Omental fat pad (tissue), 4 donors: ENCODE measurements at places on chromosomes 4 and X.

GRCh38 chrX:2483398-2484060 is 17.2 kb downstream of the DHRSX start:
- no peak for DNase-seq

DNA sequence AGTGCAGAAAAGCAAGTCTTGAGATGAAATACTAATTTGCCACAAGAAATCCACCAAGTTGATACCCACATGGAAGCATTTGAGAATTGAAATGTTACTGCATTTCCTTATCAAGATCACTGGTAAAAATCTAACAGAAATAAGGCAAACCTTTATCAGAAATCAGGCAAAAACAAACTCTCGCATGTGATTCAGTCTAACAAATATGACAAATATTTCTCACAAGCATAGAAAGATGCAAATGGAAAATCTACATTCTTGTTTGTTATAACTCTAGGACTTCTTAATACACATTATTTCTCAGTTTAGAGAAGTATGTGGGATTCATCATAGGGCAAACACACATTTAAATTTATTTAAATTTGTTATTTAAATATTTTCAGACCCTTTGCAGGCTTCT is 52.9 kb downstream of the TXK start:
- DNase-seq = no peak

DNA sequence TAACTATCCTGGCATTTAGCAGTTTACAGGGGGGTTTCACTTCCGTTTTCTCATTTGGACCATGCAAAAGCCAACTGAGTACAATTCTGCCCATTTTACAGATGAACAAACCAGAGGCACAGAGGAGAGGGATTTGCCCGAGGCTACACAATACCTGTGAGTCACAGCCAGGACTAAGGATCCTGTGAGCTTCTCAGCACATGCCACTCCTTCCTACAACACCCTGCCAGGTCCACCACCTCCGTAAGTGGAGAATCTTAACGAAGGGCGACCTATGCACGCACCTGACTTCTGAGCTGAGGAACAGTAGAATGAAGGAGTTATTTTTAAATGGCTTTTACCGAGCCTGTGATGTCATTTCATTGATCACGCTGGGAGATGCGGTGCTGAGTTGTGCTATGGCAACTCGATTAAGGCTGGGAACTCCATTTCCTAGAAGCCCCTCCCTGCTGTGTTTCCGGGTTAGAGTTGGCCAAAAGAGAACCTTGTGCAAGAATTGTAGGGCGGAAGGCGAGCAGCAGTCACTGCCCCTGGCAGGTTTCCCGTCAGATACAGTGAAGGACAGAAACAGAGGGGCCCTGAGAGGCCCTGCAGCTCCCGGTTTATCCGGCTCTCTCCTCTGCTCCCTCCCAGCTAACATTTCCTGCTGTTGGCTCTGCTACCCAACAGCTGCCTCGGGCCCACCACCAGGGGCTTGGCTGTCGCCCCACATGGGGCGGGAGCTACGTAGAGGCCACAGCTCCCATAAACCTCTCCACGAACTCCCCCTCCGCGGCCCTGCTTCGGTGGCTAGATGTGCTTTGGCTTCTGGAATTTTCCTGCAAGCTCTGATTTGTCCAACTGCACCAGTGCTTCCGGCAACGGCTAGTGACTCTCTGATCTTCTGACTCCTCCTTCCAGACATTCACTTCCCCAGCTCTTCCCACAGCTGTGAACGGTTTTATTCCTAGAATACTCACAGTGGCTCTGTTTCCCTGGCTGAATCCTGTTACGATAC is 75.1 kb upstream of the USP9X start:
- DNase-seq = peak; percentile 33

- DNase-seq = no peak
These were observed 74.5 kb upstream of the PLS3 start for GRCh38 chrX:115486510-115486909.

- no peak for DNase-seq
These were observed 8.3 kb downstream of the L1CAM start for GRCh38 chrX:153877571-153878261.

DNA sequence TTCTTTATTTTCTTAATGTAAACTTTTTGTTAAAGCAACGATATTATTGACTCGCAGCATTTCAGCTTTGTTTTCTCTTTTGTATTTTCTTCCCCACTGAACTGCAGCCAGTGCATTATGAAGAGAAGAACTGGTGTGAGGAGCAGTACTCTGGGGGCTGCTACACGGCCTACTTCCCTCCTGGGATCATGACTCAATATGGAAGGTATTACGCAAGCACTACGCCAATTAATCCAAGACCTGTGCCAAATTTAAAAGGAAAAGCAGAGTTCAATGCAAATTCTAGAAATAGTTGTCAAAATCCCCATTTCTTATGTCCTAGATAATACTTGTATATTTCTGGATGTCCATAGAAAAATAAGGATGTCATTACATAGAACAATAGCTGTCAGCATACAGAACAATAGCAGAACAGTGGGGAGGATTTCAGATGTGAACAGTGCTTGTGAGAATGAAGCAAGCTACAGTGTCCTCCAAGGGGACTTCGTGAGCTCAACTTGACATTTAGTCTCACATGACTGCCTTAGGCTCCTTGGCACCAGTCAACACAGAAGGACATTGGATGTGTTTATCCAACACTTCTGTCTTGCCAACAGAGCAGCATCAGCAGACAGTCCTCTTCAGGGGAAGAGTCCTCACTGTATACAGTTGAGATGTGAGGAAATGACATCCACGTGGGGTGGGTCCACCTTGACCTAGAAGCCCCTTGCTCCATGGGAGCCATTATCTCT is 85.9 kb downstream of the MAOA start:
- no peak for DNase-seq

DNA sequence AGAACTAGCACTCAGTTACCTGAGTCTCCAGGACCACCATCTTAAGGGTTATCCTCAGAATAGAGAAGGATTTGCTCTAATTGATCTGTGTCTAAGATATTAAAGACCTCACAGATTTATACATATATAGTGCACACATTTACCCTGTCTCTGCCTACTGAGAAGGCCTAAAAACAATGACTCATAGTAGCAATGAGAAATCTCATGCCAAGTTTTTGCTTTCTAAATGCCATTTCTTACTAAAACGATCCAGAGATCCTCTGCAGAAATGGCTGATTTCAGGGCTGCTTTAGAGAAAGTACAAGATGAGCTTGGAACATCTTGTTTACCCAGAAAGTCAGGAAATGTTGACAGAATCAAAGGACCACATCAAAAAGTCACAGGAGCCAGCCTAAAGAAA is 79.1 kb upstream of the INPP4B start:
- DNase-seq = no peak

- DNase-seq = no peak
These were observed 78.4 kb upstream of the RBPJ start for GRCh38 chr4:26242451-26242850.

DNA sequence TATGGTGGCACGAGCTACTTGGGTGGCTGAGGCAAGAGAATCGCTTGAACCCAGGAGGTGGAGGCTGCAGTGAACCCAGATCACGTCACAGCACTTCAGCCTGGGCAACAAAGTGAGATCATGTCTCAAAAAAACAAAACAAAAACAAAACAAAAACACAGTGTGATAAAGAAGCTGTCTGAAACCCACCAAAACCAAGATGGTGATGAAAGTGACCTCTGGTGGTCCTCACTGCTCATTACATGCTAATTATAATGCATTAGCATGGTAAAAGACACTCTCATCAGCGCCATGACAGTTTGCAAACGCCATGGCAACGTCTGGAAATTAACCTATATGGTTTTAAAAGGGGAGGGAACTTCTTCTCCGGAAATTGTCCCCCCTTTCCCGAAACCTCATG is 29.4 kb upstream of the OPHN1 start:
- no peak for DNase-seq

- no peak for DNase-seq
These were observed 6.7 kb downstream of the MYL5 start for GRCh38 chr4:680928-681645.

- no peak for DNase-seq
These were observed 87.6 kb upstream of the TSPAN7 start for GRCh38 chrX:38473701-38474100.

DNA sequence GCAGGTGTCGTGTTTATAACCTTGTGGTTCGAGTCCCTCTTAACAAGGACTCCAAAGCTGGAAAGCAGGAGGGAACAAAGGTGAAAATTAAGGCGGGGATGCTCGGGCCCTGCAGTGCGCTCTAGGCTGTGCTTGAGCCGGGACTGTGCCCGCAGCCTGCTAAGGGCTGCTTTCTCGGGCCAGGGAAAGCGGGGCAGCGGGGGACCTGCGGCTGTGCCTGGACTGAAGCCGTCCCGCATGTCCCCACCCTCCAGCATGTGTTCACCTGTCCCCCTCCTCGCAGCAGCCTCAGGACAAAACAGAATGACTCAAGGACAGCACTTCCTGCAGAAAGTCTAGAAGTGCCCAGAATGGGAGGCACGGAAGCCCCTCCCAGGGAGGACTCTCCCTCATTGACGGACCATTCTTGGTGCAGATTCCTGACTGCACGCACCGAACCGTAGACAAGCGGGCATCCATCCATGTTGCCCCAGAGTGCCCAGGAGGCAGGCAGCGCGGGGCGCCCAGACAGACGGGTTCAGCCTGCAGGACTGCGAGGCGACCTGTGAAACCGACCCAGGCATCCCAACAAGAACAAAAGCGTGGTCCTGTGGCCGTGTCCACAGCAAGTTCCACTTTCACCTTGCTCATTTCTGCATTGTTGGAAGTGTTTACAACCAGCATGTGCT is 342.9 kb downstream of the MAGEB5 start:
- DNase-seq = no peak

GRCh38 chr4:26884486-26884988 is 23.9 kb downstream of the STIM2 start:
- DNase-seq = no peak

GRCh38 chrX:1325515-1326116 is 11.0 kb upstream of the IL3RA start:
- DNase-seq = no peak

DNA sequence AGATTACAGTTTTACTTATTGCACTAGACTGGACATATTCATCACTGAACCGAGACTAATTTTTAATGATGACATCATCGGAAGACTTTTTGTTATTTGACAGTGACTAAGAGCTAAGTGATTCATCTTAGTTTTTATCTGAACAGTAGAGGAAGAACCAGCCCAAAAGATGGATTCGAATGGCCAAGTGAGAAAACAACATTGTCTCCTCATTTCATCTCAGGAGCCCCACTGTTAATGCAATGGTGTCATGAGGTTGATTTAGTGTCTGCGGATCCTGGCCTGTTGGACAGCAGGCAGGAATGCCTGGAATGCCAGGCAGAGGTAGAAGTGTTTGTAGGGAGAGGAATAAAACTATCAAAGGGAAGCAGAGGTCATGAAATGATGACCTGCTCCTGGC is 37.8 kb upstream of the HPF1 start:
- DNase-seq = no peak

DNA sequence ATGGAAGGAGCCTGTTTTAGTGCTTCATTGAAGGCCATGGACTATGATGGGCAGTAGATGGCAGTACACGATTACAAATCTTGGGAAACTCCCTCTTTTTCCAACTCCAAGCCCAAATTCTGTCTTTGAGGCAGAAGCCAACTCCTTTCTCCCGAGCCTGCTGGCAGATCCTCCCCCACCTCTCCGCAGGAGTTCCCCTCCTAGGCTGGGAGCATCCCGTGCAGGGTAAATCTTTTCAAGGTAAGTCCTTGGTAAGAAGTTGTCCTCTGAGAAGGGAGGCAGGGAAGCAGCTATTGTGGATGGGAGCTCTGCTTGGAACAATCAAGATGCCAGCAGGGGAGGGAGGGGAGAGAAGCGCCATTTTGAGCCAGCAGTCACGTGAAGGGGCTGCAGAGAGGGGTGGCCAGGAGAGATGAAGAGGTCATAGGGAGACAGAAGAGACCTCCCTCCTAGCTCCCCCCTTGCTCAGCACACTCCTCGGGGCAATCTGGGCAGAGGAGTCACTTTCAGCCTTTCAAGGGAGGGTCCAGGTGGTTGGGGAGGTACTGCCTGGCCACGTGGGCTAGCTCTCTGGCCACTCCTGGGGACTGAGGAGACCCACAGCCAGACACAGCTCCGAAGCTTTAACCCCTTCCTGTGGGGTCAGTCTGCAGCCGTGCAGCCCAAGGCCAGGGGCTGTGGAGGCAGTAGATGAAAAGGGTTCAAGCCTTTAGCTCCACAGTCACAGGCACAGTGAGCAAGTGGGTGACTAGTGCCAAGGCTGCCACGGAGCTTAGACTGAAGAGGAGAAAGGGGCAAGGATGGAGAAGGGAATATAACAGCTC is 9.6 kb downstream of the CC2D2A start:
- no peak for DNase-seq

DNA sequence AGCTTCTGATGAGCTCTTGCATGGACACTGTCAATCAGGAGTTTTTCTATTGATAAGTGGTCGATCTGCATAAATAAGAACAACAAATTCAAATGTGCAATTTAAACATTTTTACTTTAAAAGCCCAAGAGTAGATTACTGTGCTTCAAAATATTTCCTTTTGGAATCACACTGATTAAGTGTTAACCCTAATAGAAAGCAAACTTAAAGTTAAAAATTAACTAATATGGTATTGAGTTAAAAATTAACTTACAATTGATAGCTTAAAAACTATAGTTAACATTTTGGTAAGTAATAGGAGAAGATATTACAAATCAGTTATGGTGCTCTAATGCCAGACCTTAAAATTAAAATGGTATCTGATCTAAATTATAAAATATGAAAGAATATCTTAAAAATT is 25.9 kb downstream of the MED14 start:
- DNase-seq = no peak

GRCh38 chr4:41204400-41204978 is 9.9 kb downstream of the APBB2 start:
- DNase-seq = peak; percentile 40

- no peak for DNase-seq
These were observed 103.8 kb upstream of the HPF1 start for GRCh38 chr4:169861593-169861992.

DNA sequence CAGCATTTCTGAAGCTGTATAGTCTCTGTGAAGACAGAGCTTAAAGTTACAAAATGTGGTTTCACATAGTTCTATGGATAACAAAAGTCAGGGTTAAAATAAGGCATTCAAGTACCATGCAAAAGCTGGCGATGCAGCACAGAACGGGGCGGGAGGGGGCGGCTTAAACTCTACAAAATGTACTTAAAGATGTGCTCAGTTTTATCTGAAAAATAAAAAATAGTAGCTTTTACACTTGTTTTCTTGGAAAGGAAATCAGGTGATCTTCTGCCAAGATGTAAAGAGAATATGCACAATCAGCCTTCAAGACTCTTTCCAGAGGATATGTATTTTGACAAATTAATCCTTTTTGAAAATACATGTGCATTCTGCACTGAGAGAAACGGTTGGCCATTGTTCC is 301.7 kb upstream of the EMCN start:
- no peak for DNase-seq

GRCh38 chr4:47160095-47160494 is 128.7 kb downstream of the GABRB1 start:
- DNase-seq = no peak

- no peak for DNase-seq
These were observed 150.6 kb downstream of the SPATA18 start for GRCh38 chr4:52201715-52202114.

GRCh38 chr4:123783921-123784320 is 387.3 kb downstream of the SPRY1 start:
- no peak for DNase-seq
